ENCODE measurements at places on chromosomes 7 and 10. TPM values are rescaled to one million over a fixed set of nuclear protein-coding genes. Genes with fewer than 3 reads are reported as not detected.

Gene ANKRD30A
- total RNA-seq, result not detected

Gene UCN3
- total RNA-seq, result not detected

- DNase-seq, result no peak
Measured at GRCh38 chr10:19847321-19847720, 31.1 kb downstream of the PLXDC2 start.

DNA sequence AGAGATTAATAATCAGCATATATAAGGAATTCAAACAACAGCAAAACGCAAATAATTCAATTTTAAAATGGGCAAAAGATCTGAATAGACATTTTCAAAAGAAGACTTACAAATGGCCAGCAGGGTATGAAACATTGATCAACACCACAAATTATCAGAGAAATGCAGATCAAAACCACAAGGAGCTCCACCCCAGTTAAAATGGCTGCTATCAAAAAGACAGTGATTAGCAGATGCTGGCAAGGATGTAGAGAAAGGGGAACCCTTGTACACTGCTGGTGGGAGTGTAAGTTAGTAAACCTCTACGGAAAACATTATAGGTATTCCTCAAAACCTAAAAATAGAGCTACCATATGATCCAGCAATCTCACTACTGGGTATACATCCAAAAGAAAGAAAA lies 128.0 kb upstream of the CACUL1 start:
- no peak for DNase-seq

DNA sequence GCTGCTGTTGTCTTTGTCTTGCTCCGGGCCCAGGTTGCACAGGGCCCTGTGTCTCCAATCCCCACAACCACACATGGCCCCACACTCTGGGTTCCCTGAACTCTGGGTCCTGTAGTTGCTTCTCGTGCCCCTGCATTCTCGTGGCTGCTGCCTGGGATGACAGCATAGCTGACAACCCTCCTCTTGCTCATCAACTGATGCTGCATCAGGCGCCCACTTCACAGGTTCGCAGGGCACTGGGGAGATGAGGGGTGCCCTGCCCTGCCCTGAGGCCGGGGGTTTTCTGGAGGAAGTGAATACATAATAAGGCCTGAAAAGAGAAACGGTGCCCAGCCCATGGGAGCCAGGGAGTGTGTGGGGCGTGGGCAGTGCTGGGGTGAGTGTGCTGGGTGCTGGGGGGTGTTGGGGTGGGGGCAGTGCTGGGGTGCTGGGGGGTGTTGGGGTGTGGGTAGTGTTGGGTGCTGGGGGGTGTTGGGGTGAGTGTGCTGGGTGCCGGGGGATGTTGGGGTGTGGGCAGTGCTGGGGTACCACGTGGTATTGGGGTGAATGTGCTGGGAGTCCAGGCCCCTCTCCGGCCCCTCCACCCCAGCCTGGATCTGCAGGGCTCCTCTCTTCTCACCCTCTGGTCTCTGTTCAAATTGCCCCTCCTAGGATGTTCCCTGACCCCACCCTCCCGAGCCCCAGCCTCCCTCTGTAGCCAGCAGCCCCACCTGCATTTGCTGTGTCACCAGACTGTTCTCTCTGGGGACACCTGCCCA lies 2.0 kb upstream of the MTG1 start:
- DNase-seq, result no peak

DNA sequence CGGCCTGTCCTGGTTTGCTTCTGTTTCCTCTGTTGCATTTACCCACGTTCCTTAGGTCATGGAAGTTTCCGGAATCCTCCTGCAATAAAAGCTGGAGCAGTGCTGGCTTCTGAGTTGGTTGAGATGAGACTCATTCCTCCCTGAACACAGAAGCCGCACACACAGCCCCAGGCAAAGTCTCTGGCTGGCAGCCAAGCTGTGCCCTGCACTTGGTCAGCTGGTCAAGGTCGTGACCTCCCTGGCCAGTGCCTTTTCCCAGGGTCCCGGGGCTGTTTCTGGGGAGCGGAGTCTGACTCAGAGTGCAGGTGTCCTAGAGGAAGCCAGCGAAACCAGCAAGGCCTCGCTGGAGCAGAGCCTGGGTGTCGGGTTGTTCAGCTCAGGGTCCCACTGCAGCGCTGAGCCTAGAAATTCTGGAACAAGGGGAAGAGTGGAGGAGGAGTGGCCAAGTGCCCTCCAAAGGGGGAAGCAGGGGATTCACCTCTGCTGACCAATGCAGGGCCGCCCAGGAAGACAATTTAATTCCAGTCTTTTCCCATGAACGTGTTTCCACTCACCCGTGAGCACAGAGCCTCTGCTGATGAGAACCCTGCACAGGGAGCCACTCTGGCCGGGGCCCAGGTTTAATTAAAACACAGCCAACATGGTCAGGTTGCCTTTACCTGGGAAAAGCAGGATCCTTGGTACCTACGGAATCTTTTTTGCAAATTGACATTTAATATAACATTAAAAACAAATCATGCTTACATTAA lies 245.5 kb upstream of the PPP2R2D start:
- DNase-seq, result no peak

DNA sequence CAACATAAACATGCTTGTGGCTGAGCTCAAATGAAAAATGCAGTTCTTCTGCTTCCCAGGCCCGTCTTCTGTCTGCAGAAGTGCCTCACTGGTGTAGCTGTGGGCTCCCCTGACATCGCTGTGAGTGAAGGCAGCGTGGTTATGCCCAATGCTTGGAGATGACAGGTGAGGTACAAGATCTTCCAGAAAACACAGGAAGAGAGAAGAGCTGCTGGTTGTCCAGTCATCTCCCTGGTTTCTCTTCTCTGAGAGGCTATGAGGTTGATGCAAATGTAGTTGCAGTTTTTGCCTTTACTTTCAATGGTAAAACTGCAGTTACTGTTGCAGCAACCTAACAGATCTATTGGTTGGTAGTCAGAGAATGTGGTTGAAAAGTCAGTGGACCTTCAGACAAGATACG lies 223.6 kb downstream of the GATA3 start:
- DNase-seq, result no peak

GRCh38 chr7:38410056-38410455 lies 136.6 kb upstream of the TARP start:
- no peak for DNase-seq

GRCh38 chr10:3749600-3749999 lies 35.4 kb downstream of the KLF6 start:
- DNase-seq, result no peak

GRCh38 chr7:28550580-28551186 lies 138.4 kb downstream of the CREB5 start:
- DNase-seq, result no peak

GRCh38 chr10:18290651-18291313 lies 150.6 kb downstream of the CACNB2 start:
- DNase-seq, result no peak

Data from Right ventricle myocardium inferior (tissue), 1 donor.